ENCODE measurements at places on chromosomes 6 and 20. TPM values are rescaled to one million over a fixed set of nuclear protein-coding genes. Genes with fewer than 3 reads are reported as not detected.

ZC3H12D gene
- 79.6 TPM for total RNA-seq

TMEM74B gene
- total RNA-seq: 1.9 TPM

RIN2 gene
- total RNA-seq: not detected

CCN6 gene
- total RNA-seq: 0.26 TPM

UBE2J1 gene
- total RNA-seq: 31.6 TPM

GLP1R gene
- total RNA-seq: 0.09 TPM

OPRM1 gene
- total RNA-seq: not detected

GSTA1 gene
- total RNA-seq: not detected

MUC22 gene
- total RNA-seq: not detected

PNPLA1 gene
- not detected for total RNA-seq

RIPOR3 gene
- not detected for total RNA-seq

GTSF1L gene
- not detected for total RNA-seq

ARMC12 gene
- total RNA-seq: 0.64 TPM

ZBTB46 gene
- total RNA-seq: 1.0 TPM

PCK1 gene
- not detected for total RNA-seq

SLC35D3 gene
- total RNA-seq: not detected

MCHR2 gene
- not detected for total RNA-seq

DNAH8 gene
- not detected for total RNA-seq

MUC21 gene
- not detected for total RNA-seq

TMX4 gene
- total RNA-seq: 32.5 TPM

SIGLEC1 gene
- total RNA-seq: not detected

PPP1R3G gene
- total RNA-seq: 0.05 TPM

TSPO2 gene
- total RNA-seq: not detected

BHLHE23 gene
- total RNA-seq: not detected

SNAI1 gene
- 2.3 TPM for total RNA-seq
